Osteocyte (in vitro differentiated cells): ENCODE measurements at places on chromosomes 5 and 9.

GRCh38 chr5:108797396-108797795, 49.7 kb downstream of the FER start:
- DNase-seq = no peak

DNA sequence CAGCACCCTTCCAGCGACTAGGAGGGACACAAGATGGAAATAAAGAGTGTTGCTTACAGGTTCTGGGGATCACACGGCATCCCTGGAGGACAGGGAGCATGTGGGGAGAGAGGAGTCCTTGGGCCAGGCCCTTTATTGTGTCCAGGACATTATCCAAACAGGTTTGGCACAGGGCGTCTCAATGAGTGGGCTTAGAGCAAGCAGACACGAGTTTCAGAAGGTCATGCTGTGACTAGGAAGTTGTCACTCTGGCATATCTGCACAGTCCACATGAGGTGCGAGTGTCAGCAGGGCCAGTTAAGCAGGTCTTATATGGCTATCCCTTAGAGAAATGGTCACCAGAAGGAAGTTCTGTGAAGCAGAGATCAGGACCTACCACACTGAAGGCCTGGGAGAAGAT, 174.5 kb upstream of the OTULINL start:
- no peak for DNase-seq

- no peak for DNase-seq
Measured at GRCh38 chr5:43523662-43524072, 8.7 kb upstream of the C5orf34 start.

DNA sequence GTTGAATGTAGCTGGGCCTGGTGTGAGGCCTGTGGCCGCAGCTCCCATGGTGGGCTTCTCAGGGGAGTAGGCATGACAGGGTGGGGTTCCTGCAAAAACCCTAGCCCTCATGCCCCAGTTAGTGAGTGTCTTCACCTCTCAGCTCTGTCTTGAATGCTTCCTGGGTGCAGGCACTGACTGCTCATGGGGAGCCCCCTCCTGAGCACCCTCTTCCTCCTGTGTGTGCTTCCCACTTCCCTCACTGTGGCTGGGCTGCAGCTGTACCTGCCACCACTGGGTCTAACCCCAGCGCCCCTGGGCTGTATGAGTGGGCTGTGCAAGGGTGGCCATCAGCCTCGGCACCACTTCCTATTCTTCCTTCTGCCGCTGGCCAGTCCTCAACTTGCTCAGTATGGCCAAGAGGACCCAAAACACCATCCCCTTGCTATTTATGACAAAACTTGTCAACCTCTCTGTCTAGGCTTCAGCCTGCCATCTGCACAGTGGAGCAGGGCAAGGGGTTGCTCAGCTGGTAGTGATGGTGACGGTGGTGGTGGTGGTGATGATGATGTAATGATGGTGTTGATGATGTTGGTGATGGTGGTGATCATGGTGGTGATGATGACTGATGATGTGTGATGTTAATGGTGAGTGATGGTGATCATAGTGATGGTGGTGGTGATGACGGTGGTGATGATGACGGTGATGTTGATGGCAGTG, 67.5 kb downstream of the RXRA start:
- no peak for DNase-seq

DNA sequence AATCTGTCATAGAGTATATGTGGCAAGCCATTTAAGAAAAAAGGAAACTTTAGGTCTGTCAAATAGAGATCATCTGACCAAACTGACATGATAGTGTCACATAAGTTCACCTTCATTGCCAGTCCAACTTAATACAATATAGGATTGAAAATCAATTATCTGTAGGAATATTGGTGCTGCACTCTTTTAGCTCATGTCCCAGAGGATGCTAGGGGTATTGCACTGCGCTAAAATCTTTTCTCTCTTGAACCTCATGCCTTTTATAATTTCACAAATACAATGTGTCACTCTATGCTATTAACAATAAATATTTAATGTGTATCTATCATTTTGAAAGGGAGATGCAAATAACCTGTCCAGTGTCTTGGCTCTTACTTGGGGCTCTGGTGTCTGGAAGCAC, 72.4 kb upstream of the FAM120A start:
- DNase-seq = no peak

GRCh38 chr9:120931231-120932085, 4.9 kb upstream of the TRAF1 start:
- no peak for DNase-seq
